ENCODE measurements at places on chromosomes 1 and 21.

DNA sequence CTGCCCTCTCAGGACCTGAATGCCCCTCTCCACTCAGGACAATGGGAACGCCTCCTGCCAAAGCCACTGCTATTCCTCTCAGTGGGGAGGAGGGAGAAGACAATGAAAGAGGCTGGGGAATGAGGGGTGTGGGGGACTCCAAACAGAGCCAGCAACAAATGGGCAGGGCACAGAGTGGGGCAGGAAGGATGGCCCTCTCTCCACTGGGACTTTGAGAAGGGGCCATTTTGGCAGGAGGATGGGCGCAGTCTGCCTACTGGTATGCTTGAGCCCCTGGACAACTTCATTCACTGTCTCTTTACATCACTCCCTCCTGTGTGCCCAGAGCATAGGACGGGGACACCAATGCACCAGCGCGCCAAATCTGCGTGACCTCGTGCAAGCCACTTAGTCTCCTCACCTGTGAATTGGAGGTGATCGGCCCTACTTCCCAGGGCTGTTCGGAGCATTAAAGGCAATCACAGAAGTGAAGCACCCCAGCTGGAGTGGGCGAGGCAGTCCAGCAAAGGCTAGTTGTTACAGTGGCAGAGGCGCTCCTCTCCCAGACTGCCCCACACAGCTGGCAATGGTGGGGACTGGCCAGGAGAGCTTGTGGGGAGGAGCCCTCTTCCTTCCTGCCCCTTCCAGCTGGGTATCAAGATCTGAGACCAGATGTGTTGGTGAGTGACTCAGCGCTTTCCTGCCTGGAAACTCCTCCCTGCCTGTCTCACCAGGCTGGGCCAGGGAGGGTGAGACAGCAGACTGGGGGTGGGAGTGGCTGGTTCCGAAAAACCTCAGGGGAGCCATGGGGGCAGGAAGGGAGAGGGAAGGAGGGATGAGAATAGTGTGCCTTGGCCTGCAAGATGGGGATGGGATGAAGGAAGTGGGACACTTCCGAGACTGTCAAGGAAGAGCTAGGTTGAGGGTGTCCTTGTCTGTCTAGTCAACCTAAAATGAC, 22.4 kb upstream of the SYNC start:
- DNase-seq: no peak

DNA sequence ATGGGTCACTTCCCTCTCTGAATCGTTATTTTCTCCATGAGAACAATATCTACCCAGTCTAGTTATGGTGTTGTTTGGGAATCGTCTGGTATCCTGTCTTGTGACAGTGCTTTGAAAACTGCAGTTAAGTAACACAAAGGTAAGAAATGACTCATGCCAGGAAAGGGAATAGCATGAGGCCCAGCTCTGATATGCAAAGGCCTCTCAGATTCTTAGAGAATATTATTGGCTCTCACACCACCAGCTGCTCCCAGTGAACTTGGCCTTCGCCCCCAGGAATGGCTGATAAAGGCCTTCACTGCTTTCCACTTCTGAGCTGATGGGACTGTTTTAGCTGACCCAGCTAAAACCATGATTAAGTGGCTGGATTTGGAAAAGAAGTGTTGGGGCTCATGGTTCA, 27.1 kb downstream of the NEK2 start:
- no peak for DNase-seq

- DNase-seq: no peak
Measured at GRCh38 chr1:20371883-20372282, 81.2 kb downstream of the VWA5B1 start.

GRCh38 chr1:160115545-160116282, at the start of gene ATP1A2:
TSS of gene ATP1A2 (plus strand) at chr1:160115759. CDS start at chr1:160115862, 103 bp downstream.
- no peak for DNase-seq

- DNase-seq: no peak
Measured at GRCh38 chr1:172344444-172344843, 76.0 kb upstream of the C1orf105 start.

DNA sequence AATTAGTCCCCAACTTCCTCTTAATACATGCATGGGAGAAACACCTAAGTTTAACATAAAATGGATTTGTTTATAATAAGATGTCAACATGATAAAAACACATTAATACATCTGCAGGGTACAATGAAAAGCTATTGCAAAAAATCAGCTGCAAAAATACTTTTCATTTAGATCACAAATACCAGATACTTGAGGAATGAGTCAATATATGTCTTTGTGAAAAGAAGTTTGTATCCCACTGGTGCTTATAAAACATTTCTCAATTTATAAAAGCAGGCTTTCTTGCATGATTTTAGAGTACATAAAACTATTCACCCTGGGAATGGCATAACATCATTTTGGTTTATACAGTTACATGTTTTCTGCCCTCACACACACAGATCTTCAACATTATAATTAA, 18.6 kb upstream of the PRKAA2 start:
- DNase-seq: no peak

DNA sequence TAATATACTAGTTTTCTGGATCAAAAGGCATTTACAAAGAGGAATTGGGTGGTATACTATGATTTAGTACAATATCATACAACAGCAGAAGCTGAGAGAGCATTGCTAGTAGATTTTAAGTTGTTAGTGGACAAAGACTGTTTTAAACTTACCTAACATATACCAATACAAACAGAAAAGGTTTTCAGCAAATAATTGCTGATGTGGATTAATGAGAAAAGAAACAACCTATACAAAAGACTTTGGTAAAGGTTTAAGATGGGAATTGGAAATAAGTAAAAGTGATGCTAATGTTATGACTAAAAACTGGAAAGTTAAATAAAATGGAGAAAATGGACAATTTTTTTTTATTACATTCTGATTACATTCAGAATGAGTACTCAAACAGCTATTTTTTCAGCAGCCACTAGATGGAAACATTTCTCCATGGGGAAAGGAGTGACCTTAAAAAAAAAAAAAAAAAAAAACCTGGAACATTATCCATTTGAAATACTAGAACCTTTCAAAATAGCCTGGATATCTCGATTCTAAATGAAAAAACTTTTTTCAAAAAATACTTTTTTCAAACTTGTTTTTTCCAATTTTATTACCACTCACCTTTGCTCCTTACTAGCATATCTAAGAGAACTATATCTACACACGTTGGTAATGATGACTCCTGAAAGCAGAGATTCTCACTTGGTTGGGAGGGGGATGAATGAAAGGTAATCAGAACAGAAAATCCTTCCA, 55.4 kb downstream of the EPRS1 start:
- DNase-seq: no peak

- DNase-seq: no peak
Measured at GRCh38 chr1:224914292-224914900, 15.1 kb upstream of the DNAH14 start.

GRCh38 chr1:114723915-114724314, 7.3 kb upstream of the NRAS start:
- DNase-seq: no peak

DNA sequence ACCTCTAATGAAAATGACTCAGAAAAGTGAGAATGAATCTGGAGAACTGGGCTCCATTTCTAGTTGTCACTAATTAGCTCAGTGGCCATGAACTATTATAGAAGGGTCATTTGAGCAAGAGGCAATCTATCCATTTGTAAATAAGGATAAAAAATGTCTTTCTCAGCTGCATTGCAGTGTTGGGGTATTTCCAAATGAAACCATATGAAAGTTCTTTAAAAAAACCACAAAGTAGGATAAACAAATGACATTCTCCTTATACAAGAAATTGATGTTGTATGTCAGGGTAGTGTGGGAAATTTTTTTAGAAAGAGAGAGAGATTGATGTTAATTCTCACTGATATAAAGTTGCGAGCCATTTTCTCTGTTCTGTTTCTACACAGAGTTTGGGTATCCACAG, 26.0 kb downstream of the FMO3 start:
- no peak for DNase-seq

DNA sequence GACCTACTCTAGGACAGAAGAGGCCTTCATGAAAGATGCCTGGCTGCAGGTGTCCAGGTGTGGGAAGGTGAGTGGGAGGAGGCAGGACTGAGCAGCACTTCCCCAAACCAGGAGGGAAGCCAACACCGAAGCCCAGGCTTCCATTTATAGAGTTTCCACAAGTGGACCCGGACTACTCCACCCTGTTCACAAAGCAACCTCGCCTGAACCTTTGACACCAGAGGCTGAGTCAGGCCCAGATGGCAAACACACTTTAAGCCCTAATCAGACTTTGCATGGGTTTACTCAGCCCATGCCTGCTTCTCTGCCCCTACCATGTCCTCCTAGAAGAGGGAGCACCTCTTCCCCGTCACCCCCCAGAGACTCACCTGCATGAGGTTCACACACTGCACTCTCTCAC, 14.0 kb downstream of the PRR9 start:
- no peak for DNase-seq

GRCh38 chr1:201495551-201496295, 11.2 kb downstream of the CSRP1 start:
- no peak for DNase-seq

DNA sequence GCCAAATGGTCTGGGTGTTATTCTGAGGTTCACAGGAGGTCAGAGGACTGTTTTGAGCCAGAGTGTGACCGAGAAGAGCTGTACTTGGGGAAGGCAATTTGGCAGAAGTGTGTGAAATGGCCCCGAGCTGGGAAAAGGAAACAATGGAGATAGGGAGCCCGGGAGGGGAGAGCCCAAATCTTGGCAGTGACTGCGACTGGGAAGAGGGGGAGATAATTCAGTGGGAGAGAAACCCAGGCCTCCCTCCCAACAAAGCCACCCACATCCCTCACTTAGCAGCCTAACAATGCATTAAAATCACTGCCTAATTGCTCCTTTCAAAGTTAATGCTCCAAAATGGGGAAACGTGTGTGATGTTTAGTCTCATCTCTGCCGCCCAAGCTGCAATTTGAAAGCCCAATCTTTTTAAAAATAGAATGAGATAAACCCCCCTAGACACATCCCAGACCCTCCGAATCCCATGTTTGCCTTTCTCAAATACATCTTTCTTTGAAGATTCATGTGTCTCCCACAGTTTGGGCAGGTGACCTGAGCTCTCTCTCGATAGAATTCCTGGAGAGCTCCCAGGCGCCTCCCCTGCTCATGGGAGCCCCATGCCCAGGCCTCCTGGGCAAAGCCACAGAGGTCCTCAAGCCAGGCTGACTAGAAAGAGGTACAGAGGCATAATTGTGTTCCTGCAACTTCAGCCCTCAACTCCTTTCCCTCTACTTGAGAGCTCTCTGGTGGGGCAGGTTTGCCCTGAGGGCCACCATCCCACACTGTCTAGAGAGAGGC, 17.3 kb downstream of the LRRC52 start:
- DNase-seq: no peak

GRCh38 chr1:209983953-209984352, 45.9 kb downstream of the SYT14 start:
- no peak for DNase-seq

- DNase-seq: no peak
Measured at GRCh38 chr1:230735447-230735846, 11.7 kb upstream of the CAPN9 start.

DNA sequence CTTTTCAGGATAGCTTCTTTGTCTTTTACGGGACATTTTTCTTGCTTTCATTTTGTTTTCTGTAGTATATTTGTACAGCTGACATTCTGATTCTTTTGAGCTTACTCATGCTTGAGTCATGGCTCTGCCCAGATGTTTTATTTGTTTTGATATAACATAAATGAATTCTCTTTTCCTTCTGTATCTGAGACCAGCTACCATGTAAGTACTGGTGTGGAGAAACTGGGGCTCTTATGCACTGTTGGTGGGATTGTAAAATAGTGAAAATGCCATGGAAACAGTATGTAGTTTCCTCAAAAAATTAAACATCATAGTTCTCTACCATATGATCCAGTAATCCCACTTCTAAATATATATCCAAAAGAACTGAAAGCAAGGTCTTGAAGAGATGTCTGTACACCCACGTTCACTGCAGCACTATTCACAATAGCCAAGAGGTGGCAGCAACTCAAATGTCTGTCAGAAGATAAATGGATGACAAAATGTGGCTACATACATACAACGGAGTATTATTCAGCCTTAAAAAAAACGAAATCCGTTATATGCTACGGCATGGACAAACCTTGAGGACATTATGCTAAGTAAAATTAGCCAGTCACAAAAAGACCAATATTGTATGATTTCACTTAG, 61.4 kb downstream of the EIF2B3 start:
- DNase-seq: no peak

DNA sequence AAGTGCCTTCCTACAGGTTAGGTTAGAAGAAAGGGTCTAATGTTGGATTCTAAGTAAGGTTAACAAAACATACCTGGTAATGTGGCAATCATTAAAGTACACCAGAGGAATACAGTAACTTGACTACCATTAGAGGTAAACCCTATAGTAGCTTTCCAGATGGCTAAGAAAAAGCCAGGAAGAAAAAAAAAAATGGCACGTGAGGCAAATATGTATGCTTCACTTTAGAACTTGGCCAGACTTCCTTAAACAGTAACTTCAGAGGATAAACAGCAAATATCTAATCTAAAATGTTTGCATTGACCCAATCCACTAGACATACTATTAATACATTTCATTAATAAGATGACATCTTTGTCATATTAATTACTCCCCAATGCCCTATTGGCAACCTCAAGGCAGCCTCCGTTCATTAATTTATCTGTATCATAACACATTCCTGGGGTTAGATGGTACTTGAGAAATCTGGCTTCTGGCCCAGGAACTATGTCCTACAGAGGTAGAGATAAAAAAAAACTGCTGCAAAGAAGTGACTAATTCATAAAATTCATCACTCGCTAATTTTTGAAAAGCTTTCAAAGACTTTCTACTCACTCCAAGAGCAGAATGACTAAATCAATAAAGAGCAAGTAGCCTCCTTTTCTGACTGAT, 5.8 kb downstream of the DCAF8 start:
- DNase-seq: no peak

- no peak for DNase-seq
Measured at GRCh38 chr1:229844675-229845074, 218.6 kb downstream of the URB2 start.

DNA sequence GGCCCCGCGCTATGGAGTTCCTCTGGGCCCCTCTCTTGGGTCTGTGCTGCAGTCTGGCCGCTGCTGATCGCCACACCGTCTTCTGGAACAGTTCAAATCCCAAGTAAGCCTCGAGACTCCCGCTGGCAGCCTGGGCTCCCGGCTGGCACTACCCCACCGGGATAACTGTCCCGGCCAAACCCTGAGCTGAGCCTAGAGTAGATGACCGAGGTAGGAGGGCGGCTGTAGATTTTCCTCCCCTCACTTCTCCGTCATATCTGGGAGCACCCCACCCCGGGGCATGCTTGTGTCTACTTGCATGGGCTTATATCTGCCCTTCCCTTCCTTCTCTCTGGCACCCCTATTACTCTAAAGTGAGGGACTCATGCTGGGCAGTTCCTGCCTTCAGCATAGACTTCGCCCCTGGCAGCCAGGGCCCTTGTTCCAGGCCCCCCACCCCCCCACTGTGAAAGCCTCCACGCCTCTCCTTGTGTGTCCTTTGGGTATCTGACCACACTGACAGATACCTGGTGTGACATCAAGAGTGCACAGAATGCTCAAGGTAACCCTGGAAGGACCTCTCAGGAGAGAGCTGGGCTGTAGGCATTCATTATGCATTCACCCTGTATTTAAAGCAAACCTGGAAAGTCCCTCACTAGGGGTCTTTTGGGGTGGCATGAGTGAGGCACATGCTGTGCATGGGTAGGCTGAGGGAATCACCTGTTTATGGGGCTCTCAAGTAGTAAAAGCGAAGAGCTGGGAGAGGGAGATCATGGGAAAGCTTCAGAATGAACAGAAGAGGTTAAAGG, 485 bp downstream of the EFNA1 start:
- no peak for DNase-seq

Measured in CD4-positive, CD25-positive, alpha-beta regulatory T cell (primary cell).